Panc1 (cell line): ENCODE measurements at places on chromosomes 3 and 15.

DNA sequence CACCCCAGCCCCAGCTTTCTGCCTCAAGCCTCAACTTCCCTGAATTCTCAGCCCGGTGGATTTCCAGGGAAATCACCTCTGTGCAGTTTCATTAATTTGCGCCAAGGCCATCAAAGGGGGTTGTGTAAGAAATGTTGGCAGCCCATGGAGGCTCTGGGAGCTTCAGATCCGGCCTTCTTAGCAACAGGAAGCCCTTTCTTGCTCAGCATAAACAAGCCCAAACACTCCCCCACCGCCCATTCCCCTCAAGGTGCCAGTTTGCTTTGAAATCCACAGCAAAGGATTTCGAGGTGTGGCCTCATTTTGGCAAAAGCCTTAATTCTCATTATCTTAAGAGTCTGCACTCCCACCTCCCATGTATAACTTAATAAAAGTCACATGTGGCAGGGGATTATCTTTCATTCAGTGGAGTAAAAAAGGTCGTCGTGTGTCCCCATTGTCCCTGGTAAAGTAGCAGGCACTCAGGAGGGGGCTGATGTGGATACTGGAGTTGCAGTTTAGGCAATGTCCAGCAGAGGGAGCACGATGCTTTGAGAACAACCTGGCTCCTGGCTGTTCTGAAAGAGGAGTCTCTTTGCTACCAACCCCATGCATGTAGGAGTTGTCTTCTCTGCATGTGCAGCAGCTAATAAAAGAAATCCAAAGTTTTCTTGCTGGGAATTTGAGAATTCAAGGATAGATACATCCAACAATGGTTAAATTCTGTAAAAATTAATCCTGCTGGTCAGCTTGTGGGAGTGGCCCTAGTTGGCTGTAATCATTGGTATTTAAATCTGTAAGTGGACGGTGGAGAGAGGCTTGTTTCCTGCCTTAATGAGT, 39.5 kb downstream of the EBLN2 start:
- DNase-seq, result peak; percentile 48

DNA sequence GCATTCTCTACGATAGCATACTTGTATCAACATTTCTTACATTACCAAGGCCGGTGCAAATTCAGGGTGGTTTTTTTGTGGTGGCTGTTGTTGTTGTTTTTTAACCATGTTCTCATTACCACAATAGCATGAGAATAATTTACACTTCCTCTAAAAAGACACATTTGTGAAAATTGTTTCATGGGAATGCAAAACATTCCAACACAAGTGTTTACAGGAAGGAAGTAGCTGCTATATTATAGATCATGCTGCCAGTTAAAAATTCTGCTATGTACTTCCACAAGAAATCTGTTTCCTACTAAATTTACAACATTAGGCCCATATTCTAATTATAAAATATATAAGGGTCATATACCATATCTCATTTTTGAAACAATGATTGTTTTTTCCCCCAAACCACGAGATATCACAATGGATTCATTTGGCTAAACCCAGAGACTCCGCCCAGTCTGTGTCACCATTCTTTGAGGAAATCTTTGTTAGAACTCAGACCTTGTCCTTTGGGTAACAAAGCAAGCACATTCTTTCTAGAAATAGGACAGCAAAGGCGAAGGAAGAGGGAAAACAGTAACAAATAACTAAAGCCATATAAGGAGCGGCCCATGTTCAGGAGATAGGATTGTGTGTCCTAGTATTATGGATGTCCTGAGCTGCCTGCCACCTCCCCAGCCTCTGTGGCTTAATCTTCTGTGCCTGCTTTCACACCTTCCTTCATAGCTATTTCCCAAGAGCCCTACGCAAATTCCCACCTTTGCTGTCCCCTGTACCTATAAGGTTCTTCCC, 60.1 kb downstream of the UACA start:
- no peak for DNase-seq

DNA sequence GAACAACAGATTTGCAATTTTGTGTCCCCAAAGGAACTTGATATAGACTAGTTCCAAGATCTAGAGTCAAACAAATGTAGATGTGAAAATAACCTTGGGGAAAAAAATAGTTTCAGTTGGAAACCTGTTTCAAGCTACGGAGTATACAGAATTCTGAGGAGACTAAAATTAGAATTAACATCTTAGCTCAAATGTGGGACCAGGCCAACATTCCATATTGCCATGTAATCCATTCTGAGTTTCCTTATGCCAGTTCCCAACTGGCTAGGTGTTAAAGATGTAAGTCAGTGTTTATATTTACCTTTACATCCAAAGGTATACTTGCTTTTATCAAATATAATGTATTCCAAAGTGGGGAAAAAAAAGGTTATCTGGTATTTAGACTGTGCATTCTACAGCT, 76.3 kb downstream of the UBE3A start:
- no peak for DNase-seq

DNA sequence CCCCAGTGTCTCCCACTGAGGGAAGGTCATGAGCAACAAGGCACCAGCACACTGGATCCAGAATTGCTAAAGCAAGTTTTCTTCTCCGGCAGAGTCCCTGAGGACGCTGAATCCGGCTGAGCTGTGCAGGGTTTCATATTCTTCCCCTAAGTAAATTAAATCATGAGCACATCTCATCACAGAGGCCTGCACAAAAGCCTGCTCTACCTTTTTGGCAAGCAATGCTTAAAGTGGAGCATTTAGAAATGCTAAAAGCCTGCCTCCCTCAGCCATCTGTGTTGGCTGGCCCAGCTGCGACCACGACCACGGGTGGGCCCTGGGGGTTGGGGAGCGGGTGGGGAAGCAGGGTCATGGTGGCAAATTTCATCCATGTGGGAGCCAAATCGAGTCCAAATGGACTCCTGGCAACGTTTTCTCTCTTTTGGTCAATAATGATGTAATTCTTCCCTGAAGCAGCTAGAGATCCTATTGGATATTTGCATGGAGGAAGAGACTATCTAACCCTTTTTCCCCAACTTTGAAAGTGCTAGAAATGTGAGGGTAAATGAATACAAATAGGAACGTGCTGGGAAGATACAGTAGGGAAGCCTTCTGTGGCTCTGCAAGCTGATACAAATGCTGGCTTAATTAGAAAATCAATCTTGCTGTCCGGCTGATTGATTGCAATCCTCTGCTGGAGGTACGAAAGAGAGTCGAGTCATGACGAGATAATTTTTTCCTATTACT, 532.8 kb upstream of the TBL1XR1 start:
- DNase-seq, result no peak

- no peak for DNase-seq
Observed at GRCh38 chr3:188929137-188929536, 242.6 kb upstream of the TPRG1 start.

DNA sequence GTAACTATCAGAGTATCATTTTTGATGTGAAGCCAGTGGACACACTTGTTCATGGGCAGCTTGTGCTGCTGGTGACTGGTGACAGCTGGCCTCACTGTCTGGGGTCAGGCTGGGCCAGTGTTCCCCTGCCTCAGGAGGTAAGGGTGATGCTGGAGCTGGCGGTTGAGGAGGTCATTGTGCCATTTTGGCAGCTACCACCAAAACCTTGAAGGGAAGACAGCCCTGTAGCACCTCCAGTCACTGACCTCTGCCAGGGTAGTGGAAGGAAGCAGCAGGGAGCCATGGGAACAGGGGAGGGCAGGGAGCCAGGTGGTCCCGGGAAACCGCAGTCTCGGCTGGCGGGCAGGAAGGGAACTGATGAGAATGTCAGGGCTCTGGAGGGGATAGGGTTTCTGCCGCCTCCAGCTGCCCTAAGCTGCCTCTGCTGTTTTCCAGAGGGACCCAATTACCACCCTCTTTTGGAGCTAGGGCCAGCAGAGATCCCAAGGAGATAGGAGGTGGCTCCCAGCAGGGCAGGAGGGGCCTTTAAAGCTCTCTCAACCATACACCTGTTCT, 24.8 kb downstream of the FOXL2NB start:
- no peak for DNase-seq

DNA sequence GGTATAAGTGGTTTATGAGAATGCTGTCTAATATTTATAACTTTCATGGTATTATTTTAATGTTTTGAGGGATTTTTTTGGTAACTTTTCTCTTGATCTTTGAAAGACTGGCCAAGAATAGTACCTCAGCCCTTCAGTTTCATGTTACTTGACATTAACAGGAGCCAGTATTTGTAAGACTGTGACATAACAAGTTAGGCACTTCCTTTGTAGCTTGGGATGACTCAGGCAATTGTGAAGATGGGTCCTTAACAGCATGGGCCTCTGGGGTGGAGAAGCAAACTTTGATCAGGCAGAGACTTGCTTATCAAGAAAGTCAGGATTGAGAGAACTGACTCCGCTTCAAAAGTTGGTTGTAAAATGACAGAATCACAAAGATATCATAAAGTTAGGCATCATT, 9.5 kb downstream of the LRRC49 start:
- no peak for DNase-seq

DNA sequence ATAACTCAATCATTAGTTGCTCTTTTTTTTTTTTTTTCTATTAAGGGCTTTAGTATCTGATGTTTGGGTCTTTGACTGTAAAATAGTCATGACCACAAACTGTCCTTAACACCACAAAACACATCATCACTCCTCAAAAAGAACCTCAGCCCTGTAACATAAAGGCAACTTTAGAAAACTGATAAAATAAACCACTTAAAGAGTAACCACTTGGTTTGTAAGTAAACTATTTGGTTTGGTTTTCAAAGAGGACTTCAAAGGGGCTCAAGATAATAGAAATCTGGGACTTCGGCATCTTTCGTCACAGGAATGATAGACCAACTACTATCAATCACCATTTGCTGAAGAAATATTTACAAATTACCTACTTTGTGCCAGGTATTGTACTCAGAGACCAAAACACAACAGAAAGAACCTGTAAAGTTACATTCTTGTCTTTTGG, 167.8 kb downstream of the FOXP1 start:
- DNase-seq, result no peak

DNA sequence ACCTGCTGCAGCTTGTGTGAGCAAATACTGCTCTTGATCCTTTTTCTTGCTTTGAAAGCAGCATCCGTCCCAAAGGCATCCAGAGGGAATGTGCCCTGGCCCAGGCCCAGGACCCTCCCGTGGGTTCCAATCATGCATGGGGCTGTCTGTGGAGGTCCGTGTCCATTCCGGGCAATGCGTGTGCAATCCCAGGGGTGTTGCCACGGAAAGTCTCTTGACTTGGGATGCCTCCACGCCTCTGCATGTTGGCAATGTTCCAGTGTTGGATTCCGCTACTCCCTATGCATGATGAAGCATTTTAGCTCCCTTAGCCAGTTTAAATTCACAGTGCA, 105.7 kb downstream of the SNRPN start:
- no peak for DNase-seq

DNA sequence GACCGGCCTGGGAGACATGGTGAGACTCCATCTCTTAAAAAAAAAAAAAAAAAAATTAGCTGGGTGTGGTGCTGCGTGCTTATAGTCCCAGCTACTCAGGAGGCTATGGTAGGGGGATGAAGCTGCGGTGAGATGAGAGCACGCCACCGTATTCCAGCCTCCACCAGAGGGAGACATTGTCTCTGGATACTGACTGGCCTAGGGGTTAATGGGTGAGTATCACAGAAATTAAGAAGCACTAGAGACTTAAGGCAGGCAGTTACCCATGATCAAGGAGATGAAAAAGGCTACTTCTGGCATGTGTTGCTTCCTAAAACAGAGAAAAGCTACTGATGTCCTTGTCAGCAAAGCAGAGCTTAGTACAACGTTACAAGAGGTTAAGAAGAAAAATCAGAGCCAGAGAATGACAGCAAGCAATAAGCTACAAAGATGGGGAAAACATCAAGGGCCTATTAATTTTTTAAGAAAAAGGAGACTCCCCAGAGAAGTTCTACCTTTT, 8.6 kb downstream of the TFRC start:
- no peak for DNase-seq

DNA sequence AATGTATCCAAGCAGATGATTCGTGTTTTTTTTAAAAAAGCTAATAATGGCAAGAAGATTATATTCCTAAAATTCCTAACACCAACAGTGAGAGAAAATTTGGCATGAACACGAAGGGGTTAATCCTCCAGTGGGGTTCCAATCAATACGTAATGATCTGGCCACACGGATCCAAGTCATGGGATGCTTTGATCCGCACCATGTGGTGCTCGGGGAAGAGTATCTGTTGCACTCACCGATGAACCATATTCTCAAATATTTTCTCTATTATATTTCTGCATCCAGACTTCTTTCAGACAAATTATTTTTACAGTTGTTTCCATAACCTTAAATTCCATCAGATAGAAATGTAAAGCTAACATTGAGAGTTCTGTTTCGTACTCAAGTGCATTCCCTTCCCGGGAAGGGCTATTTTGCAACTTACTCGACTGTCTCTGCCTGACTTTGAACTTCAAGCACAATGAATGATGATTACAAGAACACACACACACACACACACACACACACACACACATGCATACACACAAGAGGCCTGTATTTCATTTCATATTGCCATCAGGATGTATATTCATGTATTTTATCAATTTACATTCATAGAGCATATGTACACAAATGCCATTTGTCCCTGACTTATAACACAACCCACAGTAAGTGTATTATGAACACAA, 567.2 kb downstream of the FOXP1 start:
- DNase-seq, result no peak
